Aorta (tissue), 5 donors: ENCODE measurements at places on chromosomes 16 and 17. TPM values are rescaled to one million over a fixed set of nuclear protein-coding genes. Genes with fewer than 3 reads are reported as not detected.
A peak's percentile ranks its signal among the peaks of the same experiment; 100 is the strongest.

- DNase-seq: peak; percentile 81
These were observed 54.5 kb downstream of the NDE1 start for GRCh38 chr16:15704545-15704987.

DNA sequence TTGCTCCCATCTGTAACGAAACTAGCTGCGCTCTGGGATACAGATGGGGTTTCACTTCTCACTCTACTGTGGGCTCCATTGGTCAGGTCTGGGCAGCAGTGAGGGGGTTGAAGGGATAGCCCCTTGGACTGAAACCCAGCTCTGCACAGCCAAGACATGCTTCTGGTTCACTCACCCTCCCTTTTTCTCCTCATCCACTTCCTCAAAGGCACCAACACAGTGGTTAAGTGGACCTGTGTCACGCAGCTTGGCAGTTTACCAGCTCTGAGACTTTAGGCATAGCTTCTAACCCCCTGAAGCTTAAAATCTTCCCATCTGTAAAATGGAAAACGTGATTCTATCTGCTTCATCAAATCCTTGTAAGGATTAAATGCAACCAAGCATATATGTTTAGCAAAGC is 11.5 kb upstream of the KRT38 start:
- DNase-seq: no peak

GRCh38 chr17:42476411-42476810 is 17.7 kb downstream of the ATP6V0A1 start:
- DNase-seq: no peak

DNA sequence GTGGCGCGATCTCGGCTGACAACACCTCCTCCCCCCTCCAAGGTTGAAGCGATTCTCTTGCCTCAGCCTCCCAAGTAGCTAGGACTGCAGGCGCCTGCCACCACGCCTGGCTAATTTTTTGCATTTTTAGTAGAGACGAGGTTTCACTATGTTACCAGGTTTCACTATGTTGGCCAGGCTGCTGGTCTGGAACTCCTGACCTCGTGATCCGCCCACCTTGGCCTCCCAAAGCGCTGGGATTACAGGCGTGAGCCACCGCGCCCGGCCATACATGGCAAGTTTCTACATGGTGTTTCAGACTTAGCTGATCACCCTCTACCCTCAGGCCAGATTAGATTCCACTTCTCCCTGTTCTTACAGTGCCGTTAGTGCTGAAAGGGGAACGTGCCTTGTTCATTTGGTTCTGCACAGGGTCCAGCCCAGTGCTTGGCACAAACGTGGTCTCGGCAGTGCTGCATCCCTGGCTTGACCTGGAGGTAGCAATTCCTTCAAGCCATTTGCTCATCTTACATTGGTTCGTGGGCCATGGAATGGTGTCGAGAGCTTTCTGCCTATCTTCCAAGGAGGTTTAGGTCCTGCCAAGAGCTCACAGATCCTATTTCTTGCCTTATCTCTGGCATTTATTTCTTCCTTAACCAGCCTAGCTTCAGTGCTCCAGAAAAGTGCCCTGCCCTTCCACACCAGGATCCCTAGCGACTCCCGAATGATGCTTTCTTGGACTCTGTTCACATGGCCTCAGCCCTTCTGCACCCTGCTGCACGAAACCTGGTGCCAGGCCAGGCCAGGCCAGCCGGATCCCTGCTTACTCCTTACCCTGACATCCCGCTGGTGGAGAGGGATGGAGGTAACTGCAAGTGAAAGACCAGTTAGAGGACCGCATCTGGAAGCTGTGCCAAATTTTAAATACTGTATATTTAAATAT is 14.8 kb upstream of the AURKB start:
- DNase-seq: no peak

GRCh38 chr17:4750606-4751005 is 10.9 kb upstream of the CXCL16 start:
- DNase-seq: peak; percentile 26

DNA sequence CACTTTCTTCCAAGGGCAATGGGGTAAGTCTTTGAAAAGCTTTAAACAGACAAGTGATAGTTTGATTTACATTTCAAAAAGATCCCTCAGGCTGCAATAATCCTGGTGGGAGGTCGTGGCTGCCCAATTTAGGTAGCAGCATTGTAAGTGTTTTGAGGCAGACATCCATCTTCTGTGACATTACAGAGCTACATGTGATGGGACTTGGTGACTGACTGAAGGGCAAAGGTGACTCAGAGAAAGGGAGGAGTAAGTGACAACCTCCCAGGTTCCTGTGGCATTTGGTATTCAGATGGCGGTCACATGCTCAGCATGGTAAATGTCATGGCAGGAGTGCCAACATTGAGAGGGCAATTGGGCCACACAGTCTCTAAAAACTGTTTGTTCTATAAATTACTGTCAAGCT is 26.5 kb downstream of the STAT3 start:
- no peak for DNase-seq

DNA sequence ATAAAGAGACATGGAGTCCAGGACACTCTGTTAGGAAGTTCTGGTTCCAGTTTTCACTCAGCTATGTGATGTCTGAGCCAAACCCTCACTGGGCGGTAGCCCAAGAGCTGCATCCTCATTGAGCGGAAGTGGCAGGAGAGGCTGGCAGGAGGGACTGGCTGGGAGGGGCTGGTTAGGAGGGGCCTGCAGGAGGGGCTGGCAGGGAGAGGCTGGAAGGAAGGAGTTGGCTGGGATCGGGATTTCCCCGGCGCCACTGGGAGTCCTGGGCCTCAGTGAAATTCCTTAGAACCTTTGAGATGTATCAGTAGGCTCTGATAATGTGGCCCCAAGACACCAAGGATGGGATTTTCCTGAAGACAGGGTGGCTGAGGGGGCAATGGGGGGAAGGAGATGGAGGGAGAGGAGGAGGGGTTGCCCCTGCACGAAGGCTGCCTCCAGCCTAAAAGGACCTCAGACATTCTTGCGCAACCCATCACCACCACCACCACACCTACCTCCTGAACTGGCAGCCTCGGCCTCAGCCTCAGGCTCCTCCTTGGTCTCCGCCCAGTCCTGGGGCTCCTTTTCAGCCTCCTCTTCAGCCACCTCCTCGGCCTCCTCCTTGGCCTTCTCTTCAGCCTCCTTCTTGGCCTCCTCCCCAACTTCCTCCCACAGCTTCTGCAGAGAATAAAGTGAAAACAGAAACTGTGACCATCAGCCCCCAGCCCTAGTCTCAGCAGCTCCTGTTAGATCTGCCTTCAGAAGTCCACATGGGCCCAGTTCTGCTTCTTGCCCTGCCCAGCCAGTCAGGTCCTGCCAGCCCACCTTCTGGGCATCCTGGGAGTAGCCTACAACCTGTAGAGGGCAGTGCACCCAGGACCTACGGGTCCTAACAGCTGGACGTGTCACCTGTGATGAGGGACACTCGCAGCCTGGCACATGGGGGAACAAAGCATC is 31.7 kb downstream of the CNGB1 start:
- peak; percentile 88 for DNase-seq

GRCh38 chr16:85686912-85687591 is 1.7 kb downstream of the GINS2 start:
- DNase-seq: no peak

DNA sequence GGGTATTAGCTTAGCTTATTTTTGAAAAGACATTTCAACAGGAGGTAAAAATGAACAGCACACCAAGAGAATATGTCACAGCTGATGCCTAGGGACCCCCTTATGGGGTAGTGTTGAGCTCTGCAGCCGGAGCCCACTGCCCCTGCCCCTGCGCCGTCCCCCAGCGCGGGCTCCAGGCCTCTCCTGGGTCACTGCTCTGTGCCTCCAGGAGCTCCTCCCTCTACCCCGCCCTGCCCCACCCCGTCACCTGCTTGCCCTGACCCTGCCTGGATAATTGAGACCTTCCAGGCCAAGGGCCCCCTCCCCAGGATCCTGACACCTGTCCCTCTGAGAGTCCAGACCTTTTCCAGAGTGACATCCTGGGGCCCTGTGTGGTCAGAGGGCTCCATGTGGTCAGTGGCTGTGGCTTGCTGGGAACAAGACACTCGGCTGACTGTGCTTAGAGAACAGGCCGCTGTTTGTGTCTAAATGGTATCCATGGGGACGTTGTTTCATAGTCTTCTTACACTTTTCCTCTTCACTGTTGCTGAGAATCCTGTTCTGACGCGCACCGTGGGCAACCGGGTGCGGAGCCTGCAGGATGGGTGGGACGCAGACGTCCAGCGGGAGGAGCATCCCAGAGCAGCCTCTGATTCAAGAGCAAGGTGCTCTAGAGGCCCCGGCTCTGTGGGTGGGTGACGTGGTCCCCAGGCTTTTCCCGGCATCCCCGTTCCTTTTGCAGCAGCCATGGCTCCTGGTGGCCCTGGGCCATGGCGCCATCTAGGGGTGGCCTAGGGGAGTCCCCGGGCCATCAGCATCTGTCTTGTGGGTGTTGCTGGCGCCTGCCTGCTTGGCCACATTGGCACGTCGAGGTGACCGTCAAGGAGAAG is 20.0 kb upstream of the WFIKKN1 start:
- DNase-seq: no peak

DNA sequence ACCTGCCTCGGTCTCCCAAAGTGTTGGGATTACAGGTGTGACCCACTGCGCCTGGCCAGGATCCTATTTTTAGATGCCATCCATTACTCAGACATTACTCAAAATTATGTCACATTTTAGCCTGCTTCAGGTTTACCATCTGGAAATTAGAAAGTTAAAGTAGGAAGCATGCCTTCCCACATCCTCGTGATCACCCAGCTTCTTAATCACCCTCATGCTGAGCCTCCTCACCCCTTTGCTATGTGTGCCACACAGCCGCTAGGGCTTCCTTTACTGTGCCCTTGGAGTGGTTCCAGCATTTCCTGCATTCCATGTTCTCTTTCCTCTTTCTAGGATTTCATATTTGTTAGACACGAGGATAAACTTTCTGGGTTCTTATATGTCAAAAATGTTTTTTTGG is 9.3 kb downstream of the ADORA2B start:
- peak; percentile 8 for DNase-seq

The SYT17 gene
- 2.5 TPM for total RNA-seq

The SCGB1C2 gene
- not detected for total RNA-seq

The MYL4 gene
- total RNA-seq: 0.96 TPM

The CD300C gene
- total RNA-seq: 2.2 TPM

The CTF1 gene
- 7.2 TPM for total RNA-seq

The PMFBP1 gene
- 0.66 TPM for total RNA-seq

The PERCC1 gene
- total RNA-seq: not detected
